ENCODE measurements at places on chromosomes 13 and 19. TPM values are rescaled to one million over a fixed set of nuclear protein-coding genes. Genes with fewer than 3 reads are reported as not detected.

The OR7A5 gene
- not detected for total RNA-seq

The ZNF417 gene
- total RNA-seq = 23.2 TPM

The SIGLEC5 gene
- not detected for total RNA-seq

The MAMSTR gene
- total RNA-seq = 0.55 TPM

The MRPL4 gene
- 31.2 TPM for total RNA-seq

The GPR12 gene
- total RNA-seq = not detected

The NTN5 gene
- 0.14 TPM for total RNA-seq

The TMPRSS9 gene
- total RNA-seq = not detected

The TNFAIP8L1 gene
- 1.5 TPM for total RNA-seq

The TPTE2 gene
- total RNA-seq = not detected

The FLT3LG gene
- total RNA-seq = 2.1 TPM

The FFAR3 gene
- not detected for total RNA-seq

The ZNF225 gene
- 6.5 TPM for total RNA-seq

The COX7A1 gene
- total RNA-seq = 14.8 TPM

The ZNF429 gene
- 7.4 TPM for total RNA-seq

The MYPOP gene
- total RNA-seq = 4.2 TPM

The IL12RB1 gene
- under 0.01 TPM for total RNA-seq

The SOX1 gene
- not detected for total RNA-seq

The LGI4 gene
- 0.05 TPM for total RNA-seq

The ZNF723 gene
- not detected for total RNA-seq

The TEX29 gene
- total RNA-seq = not detected

The MAST1 gene
- total RNA-seq = 0.28 TPM

The SBK2 gene
- total RNA-seq = not detected

The CRX gene
- total RNA-seq = not detected

The CD33 gene
- not detected for total RNA-seq

The NANOS3 gene
- not detected for total RNA-seq

The APOE gene
- total RNA-seq = 2.3 TPM

The ZNF420 gene
- 6.9 TPM for total RNA-seq

All from smooth muscle cell of the umbilical artery (primary cell).